Muscle of arm (tissue), 14 donors: ENCODE measurements at places on chromosomes 7 and 10.

- no peak for DNase-seq
These were observed 305.0 kb downstream of the GATA3 start for GRCh38 chr10:8359467-8359866.

- no peak for DNase-seq
These were observed 131.5 kb upstream of the LAMB4 start for GRCh38 chr7:108261560-108262255.

- DNase-seq: no peak
These were observed 305.2 kb upstream of the PRKCQ start for GRCh38 chr10:6885284-6885683.

GRCh38 chr7:95157381-95157780 lies 167.0 kb downstream of the PON1 start:
- DNase-seq: no peak

GRCh38 chr10:7406712-7407333 lies 4.0 kb downstream of the SFMBT2 start:
- DNase-seq: peak; percentile 37

GRCh38 chr10:120456143-120456625 lies 843 bp upstream of the PLPP4 start:
- no peak for DNase-seq

DNA sequence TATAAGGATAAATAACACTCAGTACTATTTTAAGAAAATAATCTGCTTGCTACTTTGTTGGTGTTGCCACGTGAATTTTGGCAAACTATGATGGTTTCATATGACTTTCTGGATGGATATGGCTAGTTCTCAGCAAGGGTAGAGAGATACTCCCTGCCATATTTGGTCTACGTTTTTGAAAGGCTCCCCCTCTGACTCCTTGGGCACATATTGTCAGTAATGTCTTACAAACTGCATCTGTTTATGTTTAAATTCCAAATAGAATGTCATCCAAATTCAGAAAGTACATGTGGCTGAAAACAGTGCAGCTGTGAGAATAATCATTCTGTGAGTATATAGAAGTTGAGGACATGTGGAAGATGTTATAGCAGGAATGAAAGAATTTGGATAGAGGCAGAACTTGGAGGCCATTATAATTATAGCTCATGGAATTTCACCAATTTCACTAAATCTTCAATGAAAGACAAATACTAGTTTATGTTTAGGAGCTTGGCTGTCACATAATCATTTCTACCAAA lies 107.8 kb downstream of the SRI start:
- peak; percentile 77 for DNase-seq

GRCh38 chr7:43108255-43109011 lies 4.0 kb upstream of the HECW1 start:
- peak; percentile 33 for DNase-seq

- peak; percentile 59 for DNase-seq
These were observed 174.8 kb upstream of the FZD1 start for GRCh38 chr7:91089382-91089963.

DNA sequence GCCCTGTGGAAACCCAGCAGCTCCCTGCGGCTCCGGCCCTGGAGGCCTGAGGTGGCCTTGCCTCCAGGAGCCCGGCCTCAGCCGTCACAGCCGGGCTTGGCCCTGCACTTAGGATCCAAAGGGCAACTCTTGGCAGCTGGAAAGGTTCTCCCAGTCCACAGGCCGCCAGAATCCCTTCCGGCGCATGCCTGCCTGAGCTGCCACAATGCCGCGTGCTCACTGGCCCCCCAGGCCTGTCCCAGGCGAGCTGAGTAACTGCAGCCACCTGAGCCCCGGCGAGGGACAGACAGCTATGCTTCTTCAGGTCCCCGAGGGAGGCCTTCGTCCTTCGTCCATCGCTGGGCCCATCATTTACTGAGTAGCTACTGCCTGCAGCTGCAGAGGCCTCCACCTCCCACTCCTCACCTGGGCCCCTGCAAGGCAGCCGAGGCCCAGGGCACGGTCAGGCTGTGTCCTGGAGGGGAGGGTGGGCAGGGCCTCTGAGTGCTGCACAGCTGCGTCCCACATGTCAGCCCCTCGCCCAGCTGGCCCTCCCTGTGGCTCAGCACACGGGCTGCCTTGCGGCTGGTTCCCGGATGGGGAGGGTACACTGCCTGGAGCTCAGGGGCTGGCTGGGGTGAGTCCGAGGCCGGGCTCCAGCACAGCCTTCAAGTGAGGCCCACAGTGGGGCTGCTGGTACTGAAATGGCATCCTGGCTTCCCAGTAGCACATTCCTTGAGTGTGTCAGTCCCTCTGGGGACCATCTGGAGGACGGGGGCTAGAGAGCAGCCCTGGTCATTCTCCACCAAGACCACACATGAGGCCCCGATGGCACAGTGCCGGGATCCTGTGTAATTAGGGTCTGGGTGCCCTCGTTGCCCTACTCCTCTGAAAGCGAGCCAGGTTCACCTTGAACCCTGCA lies 172.5 kb downstream of the ELFN1 start:
- DNase-seq: no peak

- DNase-seq: no peak
These were observed 167.2 kb downstream of the CDC14C start for GRCh38 chr7:49091519-49091918.

- peak; percentile 89 for DNase-seq
These were observed 45.1 kb downstream of the CYTH3 start for GRCh38 chr7:6227294-6227846.

DNA sequence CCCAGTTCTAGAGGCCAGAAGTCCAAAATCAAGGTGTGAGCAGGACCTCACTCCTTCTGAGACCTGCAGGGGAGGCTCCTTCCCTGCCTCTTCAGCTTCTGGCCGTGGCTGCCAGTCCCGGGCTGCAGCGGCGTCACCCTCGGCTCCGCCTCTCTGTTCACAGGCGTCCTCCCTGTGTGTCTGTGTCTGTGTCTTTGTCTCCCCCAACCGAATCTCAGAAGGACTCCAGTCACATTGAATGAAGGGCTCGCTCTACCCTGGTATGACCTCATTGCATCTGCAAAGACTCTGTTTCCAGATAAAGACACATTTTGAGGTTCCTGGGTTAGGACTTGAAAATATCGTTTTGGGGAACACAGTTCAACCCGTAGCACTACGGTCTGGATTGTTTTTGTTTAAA lies 33.1 kb upstream of the GALNT11 start:
- DNase-seq: peak; percentile 28

GRCh38 chr7:82404094-82404493 lies 39.5 kb downstream of the CACNA2D1 start:
- no peak for DNase-seq

- DNase-seq: no peak
These were observed 80.4 kb upstream of the GRB10 start for GRCh38 chr7:50863053-50863452.

- DNase-seq: no peak
These were observed 37.5 kb upstream of the EGR2 start for GRCh38 chr10:62853710-62854109.

GRCh38 chr7:44994877-44995554 lies 5.0 kb upstream of the CCM2 start:
- no peak for DNase-seq

- DNase-seq: no peak
These were observed 93.8 kb downstream of the STRA8 start for GRCh38 chr7:135327458-135327857.

- peak; percentile 65 for DNase-seq
These were observed 1290.3 kb upstream of the SORCS1 start for GRCh38 chr10:108454793-108455192.

- DNase-seq: no peak
These were observed 20.4 kb upstream of the HIPK2 start for GRCh38 chr7:139798221-139798620.

- DNase-seq: peak; percentile 38
These were observed 127.8 kb upstream of the ZNF746 start for GRCh38 chr7:149625340-149625946.

- no peak for DNase-seq
These were observed 2.8 kb downstream of the SP8 start for GRCh38 chr7:20783700-20784387.

- DNase-seq: no peak
These were observed 70.2 kb downstream of the NHLRC2 start for GRCh38 chr10:113924664-113925063.

- DNase-seq: no peak
These were observed 139.0 kb upstream of the GPR26 start for GRCh38 chr10:123527151-123527550.

- DNase-seq: peak; percentile 2
These were observed 96.9 kb downstream of the OSBPL3 start for GRCh38 chr7:24882989-24883621.

- no peak for DNase-seq
These were observed 109.1 kb upstream of the SAMD8 start for GRCh38 chr10:75002351-75002725.

DNA sequence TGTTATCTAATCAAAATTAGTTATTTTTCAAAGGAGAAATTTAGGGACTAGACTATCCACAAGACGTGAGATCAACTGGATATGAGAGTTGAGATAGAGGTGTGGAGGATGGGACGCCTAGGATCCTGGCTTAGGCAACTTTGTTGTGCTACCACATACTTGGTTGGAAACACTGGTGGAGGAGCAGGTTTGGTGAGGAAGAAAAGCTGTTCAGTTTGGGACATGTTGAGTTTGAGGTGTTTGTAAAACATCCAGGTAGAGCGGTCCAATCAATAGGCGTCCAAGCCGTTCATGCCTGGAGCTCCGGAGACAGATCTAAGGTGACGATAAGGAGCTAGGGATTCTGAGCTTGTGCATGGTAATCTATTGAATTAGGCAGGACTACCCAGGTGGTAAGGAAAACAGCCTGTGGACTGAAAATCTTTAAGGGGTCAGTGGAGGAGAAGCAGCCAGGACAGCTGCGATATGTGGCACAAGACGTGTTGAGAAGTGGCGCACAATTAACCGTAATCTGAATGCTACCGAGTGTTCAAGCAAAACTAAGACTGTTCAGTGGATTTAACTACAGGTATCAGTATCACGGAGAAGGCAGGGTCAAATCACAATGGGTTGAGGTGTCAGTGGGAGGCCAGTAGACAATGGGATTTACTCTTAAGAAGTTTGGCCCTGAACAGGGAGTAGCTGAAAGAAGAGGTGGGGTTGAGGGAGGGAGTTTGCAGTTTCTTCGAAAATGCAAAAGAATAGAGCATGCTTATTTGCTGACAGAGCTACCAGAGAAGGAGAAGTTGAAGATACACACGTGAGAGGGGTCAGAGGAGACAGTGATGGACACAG lies 16.1 kb upstream of the TRPV6 start:
- no peak for DNase-seq

- DNase-seq: no peak
These were observed 3.8 kb downstream of the MINDY3 start for GRCh38 chr10:15856328-15857015.

GRCh38 chr7:82067628-82068264 lies 297.9 kb upstream of the HGF start:
- no peak for DNase-seq

DNA sequence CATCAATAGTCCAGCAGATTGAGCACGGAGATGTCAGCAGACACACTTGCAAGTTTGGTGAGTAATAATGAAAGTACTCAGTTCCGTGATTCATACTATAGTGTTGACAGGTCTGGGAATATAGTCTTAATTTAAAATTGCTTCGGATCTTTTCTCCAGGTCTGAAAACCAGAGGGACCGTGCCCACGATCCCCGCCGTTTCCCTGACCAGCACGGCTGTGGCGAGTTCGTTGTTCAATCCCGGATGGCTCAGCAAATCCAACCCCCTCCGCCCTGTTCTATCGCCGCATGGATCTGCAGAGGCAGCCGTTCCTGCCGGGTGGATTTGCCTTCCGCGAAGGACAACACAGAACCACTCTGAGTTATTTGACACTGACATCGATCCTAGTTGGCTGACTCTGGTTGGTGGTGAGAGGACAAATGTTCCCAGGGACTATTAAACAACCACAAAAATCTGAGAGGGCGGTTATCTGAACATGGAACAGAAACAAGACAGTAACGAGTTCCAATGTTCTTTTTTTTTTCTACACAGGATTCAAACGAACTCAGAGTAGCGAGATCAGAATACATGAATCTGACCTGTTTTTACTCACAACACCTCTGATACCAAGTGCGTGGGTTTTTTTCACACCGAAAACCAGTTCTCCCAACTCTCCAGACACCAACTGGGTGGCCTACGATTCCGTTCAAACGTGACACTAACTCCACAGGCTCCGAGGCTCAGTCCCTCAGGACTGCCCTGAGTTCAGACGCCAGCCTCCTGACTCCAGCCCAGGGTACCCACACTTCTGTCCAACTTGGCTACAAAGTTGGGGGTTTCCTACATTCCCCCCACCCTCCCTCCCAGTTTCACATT lies 52.7 kb downstream of the RBM17 start:
- DNase-seq: no peak

- no peak for DNase-seq
These were observed 618.2 kb downstream of the TYW1 start for GRCh38 chr7:67614843-67615242.

GRCh38 chr10:120555842-120556532 lies 99.0 kb downstream of the PLPP4 start:
- no peak for DNase-seq

GRCh38 chr10:71239131-71239915 lies 27.0 kb downstream of the UNC5B start:
- DNase-seq: no peak

DNA sequence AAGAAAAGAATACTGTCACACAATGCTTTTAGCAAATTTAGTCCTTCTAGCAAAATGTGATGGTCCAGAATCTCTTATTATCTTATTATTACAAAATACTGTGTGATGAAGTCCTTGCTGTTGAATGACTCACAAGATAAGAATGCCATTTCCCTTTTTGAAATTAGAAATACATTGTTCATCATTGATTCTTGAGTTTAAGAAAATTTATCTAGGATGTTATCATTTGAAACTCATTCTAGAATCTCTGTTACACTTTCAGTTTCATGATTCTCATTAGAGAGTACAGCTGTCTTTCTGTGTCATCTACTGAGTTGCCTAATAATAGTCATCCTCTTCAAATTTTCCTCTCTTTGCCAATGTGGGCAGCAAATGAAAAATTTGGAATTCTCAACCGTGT lies 9.6 kb downstream of the ZKSCAN5 start:
- no peak for DNase-seq
